ENCODE measurements at places on chromosomes 5 and 9.

- DNase-seq: no peak
Observed at GRCh38 chr5:75869891-75870290, 152.7 kb upstream of the POC5 start.

DNA sequence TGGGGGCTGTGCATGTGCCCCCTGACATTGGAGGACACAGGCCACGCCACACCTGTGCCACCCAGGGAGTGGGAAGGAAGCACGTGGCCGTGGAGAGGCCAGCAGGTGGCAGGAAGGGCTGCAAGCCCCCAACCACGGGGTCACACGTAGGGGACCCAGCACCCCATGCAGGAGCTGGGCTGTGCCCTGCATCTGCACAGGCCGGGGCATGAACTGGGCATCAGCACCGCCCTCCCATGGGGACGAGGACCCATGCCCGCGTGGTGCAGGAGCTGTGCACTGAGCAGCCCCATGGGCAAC lies 13.8 kb upstream of the CLPTM1L start:
- no peak for DNase-seq

GRCh38 chr5:173602423-173602822 lies 14.0 kb downstream of the BOD1 start:
- no peak for DNase-seq

GRCh38 chr5:129459777-129460671 lies at the start of gene ADAMTS19:
TSS of gene ADAMTS19 (plus strand) at chr5:129460298. CDS start at chr5:129460392, 94 bp downstream.
- DNase-seq: peak; percentile 22

GRCh38 chr9:99561509-99561917 lies 260.2 kb upstream of the NR4A3 start:
- DNase-seq: no peak

All from hypothalamus (tissue), 51 donors.